ENCODE measurements at places on chromosomes 2 and 18.

DNA sequence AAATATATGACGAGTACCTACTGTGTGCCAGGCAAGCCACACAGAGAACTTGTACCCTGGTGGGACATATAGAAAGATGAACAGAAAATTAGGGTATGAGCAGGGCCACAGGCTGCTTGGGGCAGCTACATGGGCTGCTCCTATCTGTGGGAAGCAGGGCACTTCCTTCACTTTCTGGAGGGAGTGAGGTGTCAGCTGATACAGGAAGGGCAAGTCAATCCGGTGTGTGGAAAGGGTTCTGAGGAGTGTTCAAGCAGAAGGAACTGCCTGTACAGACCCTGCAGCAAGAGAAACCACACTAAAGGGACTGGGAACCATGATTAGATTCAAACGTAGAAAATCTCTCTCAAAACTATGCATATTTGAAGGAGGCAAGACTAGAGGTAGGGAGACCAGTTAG lies 58.6 kb upstream of the BCL11A start:
- no peak for DNase-seq

DNA sequence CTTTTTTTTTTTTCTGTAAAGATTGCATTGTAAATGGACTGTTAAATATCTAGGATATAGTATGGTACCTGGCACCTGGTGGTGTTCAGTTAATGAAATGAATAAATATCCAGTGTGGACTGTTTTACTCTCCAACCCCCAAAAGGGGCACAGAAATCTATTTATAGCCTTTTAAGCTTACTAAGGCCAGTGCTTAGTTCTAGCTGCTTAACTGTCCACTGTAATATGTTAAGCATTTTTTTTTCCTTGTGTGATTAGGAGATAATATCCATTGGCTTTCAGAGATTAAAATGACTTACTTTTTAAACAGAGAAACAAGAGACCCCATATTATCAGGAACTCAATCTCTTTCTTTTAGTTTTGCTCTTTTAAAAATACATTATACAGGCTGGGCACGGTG lies 84.4 kb downstream of the ZNF532 start:
- DNase-seq, result no peak

GRCh38 chr2:241904011-241904718 lies 34.6 kb downstream of the RTP5 start:
- no peak for DNase-seq

DNA sequence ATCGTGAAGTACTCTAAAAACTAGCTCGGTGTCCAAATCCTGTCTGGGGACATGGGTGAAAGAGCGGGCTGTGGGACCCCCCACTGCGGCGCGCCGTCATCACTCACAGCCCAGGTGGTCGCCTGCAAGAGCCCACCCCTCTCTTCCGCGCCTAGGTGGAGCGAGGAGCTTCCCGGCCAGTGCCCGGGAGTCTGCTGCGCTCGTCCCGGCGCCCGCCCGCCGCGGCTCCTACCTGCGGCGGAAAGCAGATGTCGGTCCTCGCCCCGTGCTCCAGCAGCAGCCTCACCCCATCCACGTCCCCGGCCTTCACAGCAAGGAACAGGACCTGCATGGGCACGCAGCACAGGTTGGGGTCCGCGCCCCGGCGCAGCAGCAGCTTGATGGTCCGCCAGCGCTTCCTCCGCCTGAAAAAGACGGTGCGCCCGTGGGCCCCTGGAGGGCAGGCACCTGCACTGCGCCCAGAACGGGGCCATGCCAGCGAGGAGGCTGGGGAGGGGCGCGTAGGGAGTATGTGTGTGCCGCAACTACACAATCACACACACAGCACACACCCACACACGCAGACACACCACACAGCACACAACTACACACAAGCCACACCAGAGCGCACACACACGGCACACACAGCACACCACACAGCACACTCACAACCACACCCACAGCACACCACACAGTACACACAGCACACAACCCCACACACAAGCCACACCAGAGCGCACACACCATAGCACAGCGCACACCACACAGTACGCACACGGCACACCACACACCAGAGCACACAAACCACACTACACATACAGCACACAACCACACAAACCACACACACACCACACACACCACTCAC lies 37.4 kb downstream of the ANKMY1 start:
- no peak for DNase-seq
